ENCODE measurements at places on chromosomes 4 and X.

GRCh38 chr4:106530821-106531220, 162.2 kb upstream of the GIMD1 start:
- no peak for DNase-seq

DNA sequence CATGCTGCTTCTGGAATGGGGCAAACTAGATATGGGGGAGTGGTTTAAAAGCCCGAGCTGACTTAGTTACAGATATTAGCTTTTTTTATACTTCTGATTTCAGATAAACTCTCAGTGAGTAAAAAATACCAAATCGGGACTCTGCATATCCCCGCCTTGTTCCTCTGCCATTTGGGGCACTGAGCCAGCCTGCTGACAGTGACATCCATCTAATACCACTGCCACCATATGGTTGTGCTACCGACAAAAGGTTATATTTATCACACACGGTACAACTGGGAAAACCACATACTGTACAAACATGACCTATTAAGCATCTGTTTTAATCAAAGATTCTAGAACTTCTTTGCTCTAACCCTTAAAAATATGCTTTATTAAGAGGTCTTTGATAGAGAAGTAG, 78.7 kb downstream of the GALNT7 start:
- no peak for DNase-seq

DNA sequence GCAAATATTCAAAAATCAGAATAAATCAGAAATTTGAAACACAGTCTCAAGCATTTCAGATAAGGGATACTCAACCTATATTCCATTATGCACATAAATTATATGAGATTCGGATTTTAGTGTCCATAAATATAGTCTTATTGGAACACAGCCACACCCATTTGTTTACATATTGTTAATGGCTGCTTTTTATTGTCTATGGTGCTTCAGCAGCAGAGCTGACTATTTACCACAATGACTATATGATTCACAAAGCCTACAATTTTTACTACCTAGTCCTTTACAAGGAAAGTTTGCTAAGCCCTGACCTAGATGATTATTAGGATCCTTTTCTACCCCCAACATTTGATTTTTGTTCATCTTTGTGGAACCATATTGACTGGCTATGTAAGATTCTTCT, 63.9 kb downstream of the IL1RAPL1 start:
- no peak for DNase-seq

DNA sequence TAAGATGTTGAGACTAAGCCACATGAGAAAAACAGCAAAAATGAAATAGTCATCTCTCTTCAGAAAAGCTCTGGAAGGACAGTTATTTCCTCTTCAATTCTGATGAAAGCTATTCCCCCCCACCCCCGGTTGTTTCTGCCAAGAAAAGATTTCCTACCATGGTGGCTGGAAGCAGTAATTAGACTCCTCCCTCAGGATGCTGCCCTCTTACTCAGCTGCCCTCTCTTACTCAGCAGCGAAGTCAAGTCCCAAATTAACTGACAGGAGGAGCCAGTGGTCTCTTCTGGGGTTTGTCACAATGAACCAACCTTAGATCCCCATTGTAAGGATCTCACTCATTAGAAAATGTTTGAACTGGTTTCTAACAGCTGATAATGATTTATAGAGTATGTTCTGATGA, 38.0 kb downstream of the GPM6B start:
- no peak for DNase-seq

DNA sequence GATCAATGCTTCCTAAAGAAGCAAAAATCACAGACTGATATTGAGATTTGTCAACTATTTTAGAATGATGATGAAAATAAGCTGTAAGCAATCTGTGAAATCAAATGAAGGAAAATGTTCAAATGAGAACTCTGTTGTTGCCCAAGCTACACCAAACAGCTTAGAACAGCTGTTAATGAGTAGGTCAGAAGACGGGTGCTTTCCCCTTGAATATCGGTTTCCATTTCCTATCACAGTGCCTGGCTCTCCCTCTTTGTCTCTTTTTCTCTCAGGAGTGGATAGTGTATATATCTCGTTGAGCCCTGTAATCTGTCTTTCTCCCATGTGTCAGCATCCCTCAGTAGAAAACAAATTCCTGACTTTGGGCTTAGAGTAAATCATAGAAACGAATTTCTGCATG, 1592.9 kb upstream of the TENM3 start:
- DNase-seq = no peak

- no peak for DNase-seq
These were observed 97.0 kb upstream of the LNX1 start for GRCh38 chr4:53688186-53688790.

GRCh38 chr4:52795533-52795932, 44.3 kb upstream of the ERVMER34-1 start:
- DNase-seq = no peak

DNA sequence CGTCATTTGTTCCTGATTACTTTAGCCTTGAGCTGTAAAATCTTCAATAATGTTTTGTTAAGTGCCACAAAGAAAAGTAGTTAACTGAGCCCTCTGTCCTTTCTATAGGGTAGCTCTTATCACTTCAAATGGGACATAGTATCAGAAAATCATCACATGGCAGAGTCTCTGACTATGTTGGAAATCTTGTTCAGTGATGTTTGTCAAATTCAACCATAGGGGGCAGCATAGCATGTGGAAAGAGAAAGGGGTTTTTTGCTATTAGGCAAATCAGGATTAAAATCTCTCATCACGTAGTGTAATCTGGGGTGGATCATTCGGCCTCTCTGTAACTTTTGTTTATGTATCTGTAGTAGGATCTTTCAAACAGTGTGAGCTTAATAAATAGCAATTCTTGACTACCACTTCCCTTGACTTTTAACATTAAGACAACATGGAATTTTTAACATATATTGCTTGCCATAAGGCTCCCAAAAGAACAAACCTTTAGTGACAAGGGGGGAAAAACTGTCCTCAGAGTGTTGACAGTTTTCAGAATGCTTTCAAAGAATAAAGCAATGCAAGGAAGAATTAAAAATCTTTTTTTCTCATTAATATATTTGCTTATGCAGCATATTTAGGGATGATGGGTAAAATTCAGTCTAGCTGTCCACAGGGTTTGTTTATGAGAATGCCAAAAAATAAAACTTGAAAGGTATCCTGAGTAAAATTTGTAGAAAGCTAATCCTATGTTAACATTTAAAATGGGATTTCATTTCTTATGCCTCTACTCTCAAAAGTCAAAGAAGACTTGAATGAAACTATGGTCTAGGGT, 127.2 kb downstream of the FBXW7 start:
- no peak for DNase-seq

- no peak for DNase-seq
These were observed 101.5 kb upstream of the MAML3 start for GRCh38 chr4:140255467-140255866.

GRCh38 chrX:63754136-63754859, 30.7 kb downstream of the ARHGEF9 start:
- DNase-seq = no peak

- no peak for DNase-seq
These were observed 1.8 kb upstream of the GPC3 start for GRCh38 chrX:133987188-133987587.

DNA sequence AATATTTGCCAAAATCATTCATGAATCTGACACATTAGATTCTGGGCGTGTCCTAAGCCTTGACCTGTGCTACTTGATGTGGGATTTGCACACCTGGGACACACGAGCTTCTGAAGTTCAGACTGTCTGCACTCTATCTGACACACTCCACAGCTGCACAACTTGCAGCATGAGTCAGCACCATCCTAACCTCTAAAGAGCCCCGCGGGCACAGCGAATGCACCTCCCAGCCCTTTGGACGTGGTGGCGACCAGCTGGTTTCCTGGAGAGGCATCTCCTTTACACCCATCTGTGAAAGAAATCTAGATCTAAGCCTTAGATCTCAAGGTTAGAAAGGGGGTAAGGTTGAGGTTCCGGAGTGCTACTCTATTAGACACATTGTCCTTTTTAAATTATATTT, 69.2 kb downstream of the SORBS2 start:
- no peak for DNase-seq

All from NCI-H1105 (cell line).